ENCODE measurements at places on chromosomes 4 and X.

DNA sequence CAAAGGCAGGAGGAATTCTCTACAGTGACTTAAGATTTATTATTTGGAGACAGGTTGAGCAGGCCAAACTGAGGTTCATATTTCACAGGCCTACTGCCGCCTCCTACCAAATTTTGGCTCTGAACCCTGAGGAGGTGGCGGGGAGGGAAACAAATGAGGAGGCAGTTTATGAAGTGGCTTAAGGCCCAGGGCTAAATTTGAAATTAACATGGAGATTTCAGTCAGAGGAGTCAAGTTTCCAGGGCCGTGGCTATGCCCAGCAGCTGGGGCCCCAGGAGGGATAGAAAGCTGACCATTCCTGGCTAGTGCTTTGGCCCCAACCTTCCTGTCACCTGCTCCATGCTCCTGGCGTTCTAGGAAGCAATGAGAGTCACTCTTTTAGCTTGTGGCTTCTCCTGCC lies 73.4 kb upstream of the ARHGAP36 start:
- DNase-seq = no peak

- no peak for DNase-seq
Measured at GRCh38 chr4:29423836-29424721, 1296.1 kb upstream of the PCDH7 start.

GRCh38 chrX:45743906-45744625 lies 543.4 kb upstream of the DIPK2B start:
- DNase-seq = no peak

- DNase-seq = no peak
Measured at GRCh38 chr4:82839624-82840023, 41.0 kb upstream of the SCD5 start.

DNA sequence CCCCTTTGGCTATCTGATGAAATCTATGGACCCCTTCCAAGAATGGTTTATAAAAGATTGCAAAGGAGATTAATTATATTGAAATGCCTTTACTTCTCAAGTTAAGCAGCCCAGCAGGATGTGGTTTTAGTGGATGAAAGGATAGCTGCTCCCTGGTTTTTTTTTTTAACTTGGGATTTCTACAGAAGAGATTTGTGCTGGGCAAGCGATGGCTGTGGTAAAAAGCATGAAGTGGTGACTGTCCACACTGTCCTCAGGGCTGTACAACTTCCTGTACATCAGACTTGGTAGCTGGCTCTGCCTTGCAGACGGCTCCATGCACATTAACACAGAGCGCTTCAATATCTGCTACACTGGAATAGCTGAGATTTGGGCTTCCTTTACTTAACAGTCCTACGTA lies 321.7 kb downstream of the DHX15 start:
- DNase-seq = no peak

- no peak for DNase-seq
Measured at GRCh38 chrX:29285664-29286063, 698.4 kb downstream of the IL1RAPL1 start.

DNA sequence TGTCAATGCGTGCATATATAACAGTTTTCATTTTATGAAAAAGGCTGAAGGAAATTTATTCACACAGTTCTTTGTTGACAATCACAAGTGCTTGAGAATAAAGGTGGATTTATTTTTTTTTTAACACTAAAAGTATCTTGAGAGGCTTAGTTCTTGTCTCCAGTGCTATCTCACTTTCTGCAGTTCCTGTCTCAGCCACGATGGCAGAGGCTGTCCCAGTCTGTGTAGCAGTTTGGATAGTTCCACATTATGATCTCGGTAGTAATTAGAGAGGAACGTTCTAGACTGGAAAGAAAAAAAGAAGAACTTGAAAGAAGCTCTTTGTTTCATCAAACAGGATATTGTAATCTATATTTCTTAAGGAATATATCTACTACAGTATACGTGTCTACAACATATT lies 229.0 kb downstream of the UGT8 start:
- no peak for DNase-seq

DNA sequence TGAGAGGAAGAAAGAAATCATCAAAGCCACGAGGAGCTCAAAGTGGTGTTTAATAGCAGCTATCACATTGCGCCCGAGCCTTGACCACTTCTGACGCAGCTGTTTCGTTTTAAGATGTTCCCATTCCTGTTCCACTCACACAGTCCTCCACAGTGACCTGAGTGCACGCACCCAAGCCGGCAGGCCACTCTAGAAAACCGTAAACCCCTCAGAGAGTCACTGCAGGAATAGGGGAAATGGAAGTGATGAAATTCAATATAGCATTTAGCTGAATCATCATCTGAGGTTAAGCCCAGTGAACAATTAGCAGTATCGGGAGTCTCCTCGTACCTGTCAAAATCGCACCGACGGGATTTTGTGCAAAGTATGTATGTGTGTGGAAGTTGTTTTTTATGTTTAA lies 17.9 kb upstream of the HAND2 start:
- no peak for DNase-seq

GRCh38 chrX:71870208-71871098 lies 40.2 kb upstream of the NHSL2 start:
- peak; percentile 2 for DNase-seq

- DNase-seq = no peak
Measured at GRCh38 chr4:76192236-76192635, 21.4 kb downstream of the SCARB2 start.

DNA sequence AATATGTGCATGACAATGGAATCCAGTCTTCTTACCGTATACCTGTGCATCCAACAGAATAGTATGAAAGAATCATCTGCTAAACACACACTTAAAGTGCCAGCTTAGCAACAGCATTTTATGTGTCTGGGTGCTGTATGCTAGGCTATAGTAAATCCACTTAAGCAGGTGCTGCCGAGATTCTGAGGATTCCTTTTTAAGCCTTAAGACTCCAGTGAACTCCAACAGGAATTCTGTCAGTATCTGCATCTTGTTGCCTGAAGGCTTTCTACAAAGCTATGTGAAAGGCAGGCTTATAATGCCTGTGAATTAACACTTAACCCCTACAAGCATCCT lies 1076.4 kb upstream of the PABPC4L start:
- DNase-seq = no peak

- no peak for DNase-seq
Measured at GRCh38 chr4:180751009-180751408, 1492.2 kb upstream of the TENM3 start.

- no peak for DNase-seq
Measured at GRCh38 chr4:176927664-176928063, 134.9 kb upstream of the VEGFC start.

DNA sequence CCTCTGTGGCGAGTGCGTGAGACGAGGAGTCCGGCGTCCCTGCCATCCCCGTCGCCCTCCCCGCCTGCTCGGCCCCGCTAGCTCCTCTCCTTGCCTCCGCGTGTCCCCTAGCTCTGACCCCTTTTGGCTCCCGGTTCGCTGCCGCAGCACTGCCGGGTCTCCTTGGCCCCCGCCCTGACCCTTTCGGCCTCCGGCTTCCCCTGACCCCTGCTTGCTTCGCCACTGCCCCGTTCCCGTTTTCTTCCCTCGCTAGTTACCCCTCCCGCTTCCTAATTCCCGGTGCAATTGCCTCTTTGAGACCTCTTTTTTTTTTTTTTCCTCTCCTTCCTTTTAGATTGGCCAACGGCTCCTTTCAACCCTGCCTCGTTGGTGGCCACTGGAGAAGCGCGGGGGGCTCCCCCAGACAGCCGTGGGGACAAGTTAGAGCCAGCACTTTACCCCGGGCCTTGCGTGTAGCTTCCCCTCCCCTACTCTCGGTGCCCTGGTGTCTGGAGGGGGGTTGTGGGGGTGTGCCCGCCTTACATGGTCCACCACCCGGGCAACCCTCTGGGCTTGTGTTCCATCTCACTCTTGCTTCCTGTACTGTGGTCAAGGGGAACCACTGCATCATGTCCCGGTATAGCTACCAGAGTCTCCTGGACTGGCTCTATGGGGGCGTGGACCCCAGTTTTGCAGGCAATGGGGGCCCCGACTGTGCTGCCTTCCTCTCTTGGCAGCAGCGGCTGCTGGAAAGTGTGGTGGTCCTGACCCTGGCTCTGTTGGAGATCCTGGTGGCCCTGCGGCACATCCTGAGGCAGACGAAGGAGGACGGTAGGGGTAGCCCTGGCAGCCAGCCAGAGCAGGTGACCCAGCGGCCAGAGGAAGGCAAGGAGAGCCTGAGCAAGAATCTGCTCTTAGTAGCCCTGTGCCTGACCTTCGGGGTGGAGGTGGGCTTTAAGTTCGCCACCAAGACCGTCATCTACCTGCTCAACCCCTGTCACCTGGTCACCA lies 548 bp downstream of the TMEM164 start:
- DNase-seq = peak; percentile 8

DNA sequence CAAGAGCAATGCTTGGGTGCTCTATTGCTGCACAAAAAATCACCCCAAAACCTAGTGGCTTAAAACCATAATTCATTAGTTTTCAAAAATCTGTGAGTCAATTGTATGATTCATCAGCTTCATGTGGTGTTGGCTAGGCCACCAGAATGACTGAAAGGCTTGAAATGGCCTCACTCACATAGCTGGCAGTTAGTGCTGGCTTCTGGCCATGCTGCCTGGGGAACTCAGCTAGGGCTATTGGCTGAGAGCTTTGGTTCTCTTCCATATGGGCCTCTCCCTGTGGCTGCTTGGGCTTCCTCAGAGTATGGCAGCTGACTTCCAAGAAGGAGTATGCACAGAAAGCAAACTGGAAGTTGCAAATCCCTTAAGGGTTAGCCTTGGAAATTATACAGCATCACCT lies 3.1 kb upstream of the MTMR1 start:
- DNase-seq = no peak

DNA sequence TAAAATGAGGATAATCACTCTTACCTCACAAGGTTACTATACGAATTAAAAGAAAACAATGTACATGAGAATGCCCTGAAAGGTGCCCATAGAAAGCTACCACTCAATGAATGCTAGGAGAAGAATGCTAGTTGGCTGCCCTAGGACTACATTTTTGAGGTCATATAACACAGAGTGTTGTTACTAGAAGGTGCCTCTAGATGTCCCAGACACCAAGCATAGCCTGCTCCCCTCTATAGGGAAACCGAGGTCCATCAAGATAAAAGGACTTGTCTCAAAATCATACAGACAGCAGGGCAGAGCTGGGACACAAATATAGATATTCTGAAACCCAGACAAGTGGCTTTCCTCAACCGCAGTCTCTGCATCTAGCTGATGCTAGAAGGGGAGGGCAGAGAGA lies 147.0 kb upstream of the ARHGEF9 start:
- peak; percentile 1 for DNase-seq

- no peak for DNase-seq
Measured at GRCh38 chr4:53355930-53356521, 9.8 kb downstream of the SCFD2 start.

DNA sequence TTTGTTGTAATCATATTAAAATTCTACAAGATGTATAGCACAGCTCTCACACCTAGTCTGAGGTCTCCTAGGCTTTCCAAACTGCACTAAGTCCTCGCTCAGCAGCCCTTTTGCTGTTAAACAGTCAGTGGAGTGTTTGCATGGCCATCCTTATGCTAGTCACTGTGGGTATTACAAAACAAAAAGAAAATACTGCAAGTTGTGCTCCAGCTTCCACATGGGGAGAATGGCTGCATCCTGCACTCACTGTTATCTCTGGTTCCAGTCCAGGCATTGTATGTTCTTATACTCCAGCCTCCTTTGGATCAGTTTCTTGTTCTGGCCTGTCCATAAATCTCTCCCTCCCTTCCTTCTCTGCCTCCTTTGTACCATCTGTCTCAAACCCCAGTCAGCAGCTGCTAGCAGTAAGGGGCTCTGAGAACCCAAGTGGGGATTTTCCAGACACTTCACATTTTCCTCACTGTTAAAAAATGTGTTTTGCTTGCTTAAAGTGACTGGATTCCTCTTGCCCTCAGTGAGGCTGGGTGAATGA lies 38.5 kb upstream of the BMP15 start:
- no peak for DNase-seq

DNA sequence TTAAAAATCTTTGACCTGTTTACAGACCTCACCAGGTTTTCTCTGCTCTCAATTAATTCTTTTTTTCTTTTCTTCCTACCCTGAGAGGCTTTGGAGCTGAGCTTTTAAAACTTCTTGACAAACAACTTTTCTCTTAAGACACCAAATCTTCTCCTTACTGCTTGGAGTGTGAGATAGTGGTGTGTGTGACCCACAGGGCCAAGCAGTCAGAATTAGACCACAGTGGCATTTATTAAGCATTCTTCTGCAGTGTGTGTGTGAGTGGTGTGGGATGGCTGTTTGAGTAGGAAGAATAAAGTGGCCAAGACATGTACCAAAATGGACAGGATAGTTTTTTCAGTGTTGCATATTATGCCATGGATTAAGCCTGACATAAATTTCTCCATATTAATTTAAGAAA lies 665.1 kb downstream of the RAPGEF2 start:
- DNase-seq = no peak

GRCh38 chr4:68905939-68906779 lies 45.4 kb downstream of the UGT2A3 start:
- no peak for DNase-seq

DNA sequence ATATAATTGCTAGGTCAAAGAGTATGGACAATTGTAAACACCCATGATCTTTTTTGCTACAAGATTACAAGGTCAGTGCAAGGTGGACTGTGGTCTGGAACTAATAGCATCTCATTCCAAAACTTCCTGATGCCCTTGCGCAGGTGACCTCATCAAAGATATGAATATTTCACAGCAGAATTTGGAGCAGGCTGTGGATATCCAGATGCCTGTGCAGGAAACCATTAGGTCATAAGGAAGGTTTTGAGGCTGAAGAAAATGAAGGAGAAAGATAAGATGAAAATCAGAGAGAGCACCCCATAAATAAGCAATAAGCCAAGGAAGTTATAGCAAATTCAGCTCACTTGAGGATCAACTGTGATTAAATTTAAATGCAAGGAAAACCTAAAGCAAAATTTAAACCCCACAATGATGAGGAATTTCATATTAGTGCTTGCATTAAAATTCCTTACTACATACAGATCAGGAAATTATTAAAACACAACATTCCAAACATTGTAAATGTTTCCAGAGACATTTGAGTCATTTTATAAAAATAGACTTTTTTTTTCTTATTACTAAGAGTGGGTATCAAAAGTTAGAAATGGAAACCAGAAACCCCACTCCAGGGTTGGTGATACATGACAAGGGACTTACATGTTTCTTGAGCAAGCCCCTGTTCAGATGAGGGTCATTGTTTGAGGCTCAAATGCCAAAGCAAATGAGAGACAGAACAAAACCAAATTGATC lies 100.7 kb upstream of the FAM9C start:
- no peak for DNase-seq

DNA sequence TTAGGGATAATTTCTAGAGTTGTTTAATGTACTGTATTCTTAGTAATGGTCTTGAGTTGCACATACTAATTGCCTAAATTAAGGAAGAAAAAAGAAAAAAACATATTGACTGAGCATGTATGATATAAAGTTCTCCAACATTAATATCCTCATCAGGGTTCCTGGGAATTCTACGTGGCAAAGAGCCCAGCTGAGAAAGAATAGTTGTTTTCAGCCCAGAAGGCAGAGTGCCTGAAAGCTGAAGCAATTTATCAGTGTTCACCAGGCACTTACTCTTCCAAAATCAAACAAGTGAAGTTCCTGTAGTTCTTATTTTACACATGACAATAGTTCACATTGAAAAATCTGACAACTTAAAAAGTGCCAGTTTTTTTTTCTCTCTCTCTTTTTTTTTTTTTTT lies 27.7 kb downstream of the YIPF7 start:
- no peak for DNase-seq
